Stimulated activated CD4-positive, alpha-beta T cell treated with anti-CD3 and anti-CD28 coated beads, Interleukin-12 subunit alpha, Interleukin-12 subunit beta, amount 100 ng/mL, for 4 hours (primary cell): ENCODE measurements at places on chromosomes 1 and 21.

GRCh38 chr1:91685994-91686393 is 185.3 kb downstream of the CDC7 start:
- DNase-seq: no peak

DNA sequence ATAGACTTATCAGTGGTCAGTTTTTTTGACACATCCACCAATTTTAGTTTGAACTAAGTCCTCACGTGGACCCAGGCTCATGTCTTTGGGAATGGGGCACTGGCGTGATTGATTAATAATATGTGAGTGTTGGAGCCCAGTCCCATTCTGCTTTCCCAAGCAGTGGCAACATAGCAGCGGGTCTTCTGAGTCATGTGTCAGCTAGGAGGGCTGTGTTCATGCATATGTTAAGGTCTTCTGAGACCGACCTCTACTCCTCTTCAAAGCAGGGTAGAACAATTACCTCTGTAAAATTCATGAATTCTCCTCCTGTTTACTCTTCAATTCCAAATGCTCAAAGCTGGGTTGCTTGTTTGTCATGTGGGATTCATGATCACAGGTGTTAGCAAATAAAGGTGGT is 291.3 kb downstream of the CAMTA1 start:
- DNase-seq: no peak

DNA sequence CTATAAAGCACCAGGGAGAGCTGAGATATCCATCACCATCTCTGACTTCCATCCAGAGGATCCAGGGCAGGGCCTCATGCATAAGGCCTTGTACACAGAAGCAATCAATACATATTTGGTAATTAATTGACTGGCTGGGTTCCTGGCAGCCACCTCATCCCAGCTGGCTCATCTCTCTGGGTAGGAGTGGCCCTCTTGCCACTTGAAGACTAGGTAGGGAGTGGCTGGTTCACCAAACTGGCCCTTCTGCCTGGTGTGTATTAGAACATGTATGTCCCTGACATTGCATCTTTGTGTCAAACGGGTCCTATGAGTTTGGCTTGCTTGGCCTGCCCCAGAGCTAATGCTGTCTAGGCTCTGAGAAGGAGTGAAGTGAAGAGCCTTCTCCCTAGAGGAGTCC is 11.8 kb downstream of the NUAK2 start:
- no peak for DNase-seq

GRCh38 chr1:147083919-147084272 is 88.4 kb downstream of the PRKAB2 start:
- DNase-seq: peak; percentile 1

DNA sequence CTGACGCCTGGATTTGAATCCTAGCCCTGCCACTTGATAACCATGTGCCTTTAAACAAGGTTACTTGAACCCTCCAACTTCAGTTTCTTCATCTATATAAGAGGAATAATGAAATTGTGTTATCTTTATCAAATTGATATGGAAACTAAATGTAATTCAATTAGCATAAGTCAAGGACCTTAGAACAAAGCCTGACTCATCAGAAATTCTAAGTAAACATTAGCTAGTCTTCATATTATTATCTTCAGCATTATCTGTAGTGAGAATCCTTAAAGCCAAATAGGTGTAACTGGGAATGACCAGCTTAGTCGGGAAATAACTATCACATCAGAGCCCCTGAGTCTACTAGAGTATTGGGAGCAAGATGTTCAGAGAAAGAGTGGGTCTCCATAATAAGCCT is 6.6 kb downstream of the SELL start:
- no peak for DNase-seq

- DNase-seq: no peak
Measured at GRCh38 chr1:78387871-78388270, 102.9 kb upstream of the PTGFR start.

- no peak for DNase-seq
Measured at GRCh38 chr1:169060919-169061639, 45.4 kb upstream of the ATP1B1 start.
